ENCODE measurements at places on chromosomes 5 and 9.

- peak; percentile 17 for DNase-seq
Observed at GRCh38 chr5:88666761-88667495, 216.1 kb downstream of the MEF2C start.

GRCh38 chr9:114638404-114638803 lies 19.2 kb downstream of the TEX53 start:
- no peak for DNase-seq

DNA sequence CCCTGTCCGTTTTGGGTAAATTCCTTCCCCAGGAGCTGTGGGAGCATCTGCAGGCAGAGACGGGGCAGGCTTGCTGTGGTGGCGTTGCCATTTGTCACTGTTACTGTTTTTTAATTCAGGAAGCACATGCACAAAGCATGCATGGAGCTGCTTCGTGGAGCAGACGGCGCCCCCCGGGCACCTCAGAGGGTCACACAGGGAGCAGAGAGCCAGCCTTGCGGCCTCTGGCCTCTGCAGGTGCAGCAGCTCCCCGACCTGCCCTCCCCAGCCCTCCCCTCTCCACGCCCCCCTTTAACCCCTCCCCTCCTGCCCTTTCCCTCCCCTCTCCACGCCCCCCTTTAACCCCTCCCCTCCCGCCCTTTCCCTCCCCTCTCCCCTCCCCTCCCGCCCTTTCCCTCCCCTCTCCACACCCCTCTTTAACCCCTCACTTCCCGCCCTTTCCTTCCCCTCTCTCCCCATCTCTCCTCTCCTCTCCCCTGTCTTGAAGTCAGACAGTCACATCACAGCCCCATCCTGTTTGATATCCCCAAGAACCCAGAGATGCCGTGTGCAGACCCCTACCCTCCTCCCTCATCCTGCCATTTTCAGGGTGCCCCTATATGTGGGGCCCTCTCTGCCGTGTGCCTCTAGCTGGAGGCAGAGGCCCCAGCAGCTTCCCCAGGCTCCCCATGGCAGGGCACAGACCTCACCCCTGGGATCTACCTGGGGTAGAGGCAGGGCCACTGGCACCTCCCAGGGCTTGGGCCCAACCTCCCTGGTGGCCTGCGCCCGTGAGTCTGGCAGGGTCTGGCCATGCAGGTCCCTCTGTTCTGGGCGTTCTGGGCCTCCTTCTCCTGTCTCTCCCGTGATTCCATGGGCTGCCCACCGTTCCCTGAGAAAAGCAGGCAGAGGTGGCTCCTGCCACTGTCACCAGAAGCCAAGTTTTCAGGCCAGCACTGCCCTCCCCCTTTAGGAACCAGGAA lies 29.6 kb upstream of the UBAC1 start:
- peak; percentile 92 for DNase-seq

- no peak for DNase-seq
Observed at GRCh38 chr5:16414861-16415260, 50.7 kb downstream of the ZNF622 start.
